ENCODE measurements at places on chromosomes 1 and 21.

- DNase-seq: no peak
Measured at GRCh38 chr1:93159337-93159736, 20.9 kb downstream of the TMED5 start.

DNA sequence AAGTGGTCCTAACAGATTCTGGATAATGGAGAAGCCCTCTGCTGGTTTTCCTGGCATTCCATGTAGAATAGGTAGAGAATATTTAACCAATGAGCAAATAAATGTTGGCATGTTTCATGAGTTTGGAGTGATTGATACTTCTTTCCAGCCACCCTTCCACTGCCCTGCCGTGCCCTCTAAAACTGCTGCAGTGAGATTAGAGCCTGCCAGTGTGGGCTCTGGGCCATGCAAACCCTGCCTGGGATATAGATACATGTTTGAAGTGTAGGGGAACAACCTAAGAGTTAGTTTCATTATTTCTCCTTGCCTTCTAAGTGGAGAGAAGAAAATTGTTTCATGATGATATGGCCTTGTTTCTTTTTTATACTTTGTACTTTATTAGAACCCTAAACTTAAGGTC lies 10.4 kb downstream of the UBE2Q1 start:
- DNase-seq: no peak

DNA sequence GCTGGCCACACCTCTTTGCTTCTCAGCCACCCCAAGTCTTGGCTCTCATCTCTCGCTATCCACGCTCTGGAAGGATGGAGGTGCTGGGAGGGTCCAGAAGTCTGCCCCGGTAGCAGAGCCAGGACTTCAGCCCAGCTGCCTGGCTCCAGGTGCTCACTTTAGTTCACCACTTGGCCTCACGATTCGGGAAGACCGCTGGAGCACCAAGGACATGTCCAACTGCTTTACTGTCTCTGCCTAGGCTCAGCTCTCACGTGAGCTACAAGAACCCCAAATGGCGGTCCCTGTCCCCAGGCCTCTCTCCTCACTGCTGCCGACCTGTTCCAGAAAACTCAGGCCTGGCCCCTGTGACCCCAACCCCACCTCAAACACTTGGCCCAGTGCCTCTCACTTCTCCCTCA lies 3.4 kb downstream of the TRIM11 start:
- DNase-seq: no peak

- no peak for DNase-seq
Measured at GRCh38 chr1:47708019-47708535, 270.2 kb downstream of the FOXD2 start.

DNA sequence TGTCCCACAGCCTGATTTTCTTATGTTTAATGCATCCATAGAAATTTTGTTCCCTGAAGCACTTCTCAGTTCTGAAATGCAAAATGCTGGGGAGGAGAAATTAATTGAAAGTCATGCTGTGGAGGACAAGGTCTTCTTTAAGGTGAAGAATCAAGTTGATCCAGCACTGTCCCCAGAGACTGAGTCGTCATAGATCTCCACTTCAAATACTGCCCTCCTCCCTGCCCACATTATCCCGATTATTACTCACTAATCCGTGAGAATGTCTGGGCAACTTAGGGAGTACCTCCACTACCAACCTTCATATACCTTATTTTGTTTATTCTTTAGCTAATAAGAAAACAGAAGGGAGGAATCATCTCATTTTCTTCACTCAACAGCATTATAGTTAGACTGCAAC lies 70.0 kb upstream of the FMN2 start:
- DNase-seq: no peak

GRCh38 chr1:103492003-103492625 lies 33.4 kb upstream of the RNPC3 start:
- no peak for DNase-seq

- no peak for DNase-seq
Measured at GRCh38 chr21:39612233-39613040, at the start of gene B3GALT5. Gene B3GALT5 (plus strand): TSS chr21:39612940. CDS start chr21:39660560, 47,620 bp downstream.

- DNase-seq: no peak
Measured at GRCh38 chr1:5998906-5999301, 6.7 kb upstream of the NPHP4 start.

DNA sequence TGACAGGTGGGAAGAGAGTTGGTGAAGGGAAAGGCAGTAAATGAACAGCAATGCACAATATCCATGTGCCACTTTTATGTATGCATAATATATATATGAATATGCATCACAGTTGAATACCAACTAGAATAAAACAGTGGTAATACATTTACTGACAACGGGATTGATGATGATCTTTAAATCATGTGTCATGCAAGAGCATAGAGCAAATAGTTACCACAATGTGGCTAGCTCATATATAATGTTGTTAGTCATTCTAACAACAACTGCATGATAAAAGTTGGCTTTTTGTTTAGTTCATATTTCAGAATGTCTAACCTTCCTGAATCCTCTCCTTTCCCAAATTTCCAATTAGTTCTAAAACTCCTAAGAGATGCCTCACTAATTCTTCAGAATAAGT lies 46.4 kb downstream of the GORAB start:
- no peak for DNase-seq

- DNase-seq: no peak
Measured at GRCh38 chr1:57615956-57616355, 192.1 kb upstream of the DAB1 start.

DNA sequence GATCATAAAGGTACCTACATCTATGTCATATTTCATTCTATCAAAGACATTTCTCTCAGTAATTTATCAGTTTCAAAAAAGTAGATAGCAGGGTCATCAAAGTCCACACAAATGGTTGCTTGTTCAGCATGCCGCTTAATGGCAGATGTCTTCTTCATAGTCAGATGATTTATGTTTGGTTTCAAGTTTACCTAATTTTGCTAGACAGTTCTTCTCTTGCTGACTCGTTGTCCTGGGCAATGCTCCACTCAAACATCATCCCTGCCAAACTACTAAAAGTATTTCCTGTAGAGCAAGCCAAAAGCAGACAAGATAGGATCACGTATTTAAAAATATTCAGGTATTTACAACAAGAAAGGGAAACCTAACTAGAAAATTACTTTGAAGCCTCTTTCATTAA lies 13.6 kb downstream of the NUP210L start:
- DNase-seq: no peak

DNA sequence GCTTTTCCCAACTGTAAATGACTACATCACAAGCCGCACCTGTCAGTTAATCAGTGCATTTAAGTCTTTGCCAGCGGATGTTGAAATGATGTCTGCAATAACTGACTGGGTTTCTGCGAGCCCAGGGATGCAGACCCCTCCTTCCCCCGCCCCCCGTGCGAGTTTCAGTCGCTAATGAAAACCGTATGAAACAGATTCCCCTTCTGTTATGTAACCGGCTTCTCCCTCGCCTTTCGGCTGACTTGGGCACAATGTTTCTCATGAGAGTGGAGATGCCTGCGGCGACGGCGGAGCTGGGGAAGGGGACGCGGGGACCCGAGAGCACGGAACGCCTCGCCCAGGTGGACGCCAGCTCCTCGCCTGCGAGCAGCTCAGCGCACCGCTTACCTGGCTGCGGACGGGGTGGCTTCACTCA lies 753 bp downstream of the KCNJ6 start:
- DNase-seq: peak; percentile 39

DNA sequence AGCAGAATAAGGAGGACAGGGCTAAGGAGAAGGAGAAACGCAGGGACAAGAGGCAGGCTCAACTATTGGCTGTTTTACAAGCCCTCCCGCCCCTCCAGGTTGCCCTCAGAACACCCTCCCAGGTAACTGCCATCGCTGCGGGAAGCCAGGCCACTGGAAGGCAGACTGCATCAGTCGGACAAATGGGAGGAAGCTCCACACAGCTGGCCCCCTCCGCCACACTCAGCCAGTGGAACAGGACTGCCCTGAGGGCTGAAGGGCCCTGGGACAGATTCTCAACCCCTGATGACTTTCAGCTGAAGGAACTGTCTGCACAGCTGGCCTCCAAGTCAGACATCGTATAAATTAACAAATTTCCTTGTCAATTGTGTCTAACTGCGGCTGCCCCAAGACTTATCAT lies 21.8 kb downstream of the LRRC3 start:
- DNase-seq: no peak

GRCh38 chr1:210049616-210050015 lies 111.6 kb downstream of the SYT14 start:
- DNase-seq: no peak

DNA sequence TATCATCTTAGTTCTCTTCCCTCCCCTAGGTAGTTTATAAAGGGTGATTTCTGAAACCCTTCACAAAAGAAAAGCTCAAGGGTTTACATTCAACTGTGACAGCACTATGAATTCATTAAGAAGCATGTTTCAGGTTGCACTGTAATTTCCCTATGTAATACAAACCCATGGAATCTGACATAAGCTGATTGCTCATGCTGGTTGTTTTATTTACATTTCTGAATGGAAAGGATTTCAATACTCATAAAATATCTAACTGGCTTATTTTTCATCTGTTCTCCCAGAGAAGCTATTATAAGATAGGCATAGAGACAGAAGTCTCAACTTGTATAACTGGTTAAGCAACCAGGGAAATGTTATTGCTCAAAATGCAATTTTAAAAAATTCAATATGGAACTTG lies 20.5 kb downstream of the WNT2B start:
- DNase-seq: no peak

DNA sequence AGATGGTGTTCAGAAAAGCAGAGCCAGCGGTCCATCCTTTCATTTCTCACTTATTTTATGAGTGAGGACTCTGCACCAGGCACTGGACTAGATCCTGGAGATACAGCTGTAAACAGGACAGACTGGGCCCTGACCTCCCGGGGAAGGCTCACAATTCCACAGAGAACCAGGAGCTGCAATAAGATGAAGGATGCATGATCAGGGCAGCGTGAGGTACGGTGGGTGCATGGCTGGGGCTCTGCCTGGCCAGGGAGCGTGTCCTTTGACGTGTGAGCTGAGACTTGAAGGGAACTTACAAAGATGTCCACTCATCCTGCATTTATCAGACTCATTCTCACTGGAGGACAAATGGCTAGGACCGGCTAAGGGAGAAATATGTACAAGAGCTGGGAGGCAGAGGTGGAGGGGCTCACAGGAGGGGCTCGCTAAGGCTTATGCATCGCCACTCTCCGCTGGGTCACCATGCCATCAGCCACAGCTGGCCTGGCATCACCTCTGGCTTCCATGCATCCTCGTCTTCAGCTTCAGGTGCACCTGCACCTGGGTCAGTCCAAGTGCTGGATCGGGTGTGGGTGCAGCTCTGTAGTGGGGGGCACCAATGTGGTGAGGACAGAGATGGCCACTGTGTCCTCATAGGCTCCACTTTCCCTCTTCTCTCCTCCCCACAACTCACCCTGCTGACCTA lies 213.9 kb downstream of the TOMM20 start:
- DNase-seq: no peak

DNA sequence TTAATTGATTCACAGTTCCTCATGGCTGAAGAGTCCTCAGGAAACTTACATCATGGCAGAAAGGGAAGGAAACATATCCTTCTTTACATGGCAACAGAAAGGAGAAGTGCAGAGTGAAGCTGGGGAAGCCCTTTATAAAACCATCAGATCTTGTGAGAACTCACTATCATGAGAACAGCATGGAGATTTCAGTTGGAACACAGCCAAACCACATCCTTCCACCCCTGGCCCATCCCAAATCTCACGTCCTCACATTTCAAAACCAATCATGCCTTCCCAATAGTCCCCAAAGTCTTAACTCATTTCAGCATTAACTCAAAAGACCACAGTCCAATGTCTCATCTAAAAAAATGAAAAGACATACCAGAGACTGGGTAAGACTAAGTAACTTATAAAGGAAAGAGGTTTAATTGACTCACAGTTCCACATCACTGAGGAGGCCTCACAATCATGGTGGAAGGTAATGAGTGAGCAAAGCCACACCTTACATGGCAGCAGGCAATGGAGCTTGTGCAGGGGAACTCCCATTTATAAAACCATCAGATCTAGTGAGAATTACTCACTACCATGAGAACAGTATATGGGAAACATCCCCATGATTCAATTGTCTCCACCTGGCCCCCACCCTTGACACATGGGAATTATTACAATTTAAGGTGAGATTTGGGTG lies 105.2 kb downstream of the MRPL39 start:
- no peak for DNase-seq

DNA sequence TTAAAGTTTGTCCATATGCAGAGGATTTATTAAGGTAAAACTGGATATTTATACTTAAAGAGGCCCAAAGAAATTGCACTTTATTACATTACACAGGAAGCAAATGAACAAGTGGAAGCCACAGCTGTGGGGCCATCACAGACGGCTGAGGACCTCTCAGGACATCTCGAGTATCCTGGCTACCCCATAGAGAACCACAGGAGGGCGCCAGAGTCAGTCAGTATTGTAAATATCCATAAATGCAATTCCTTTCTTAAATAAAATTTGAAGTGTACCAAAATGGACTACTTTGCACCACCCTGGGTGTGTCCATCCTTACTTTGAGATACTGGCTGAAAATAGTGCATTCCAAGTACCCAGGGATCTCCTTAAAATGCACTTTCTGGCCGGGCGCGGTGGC lies 257.2 kb downstream of the MRPL39 start:
- no peak for DNase-seq

DNA sequence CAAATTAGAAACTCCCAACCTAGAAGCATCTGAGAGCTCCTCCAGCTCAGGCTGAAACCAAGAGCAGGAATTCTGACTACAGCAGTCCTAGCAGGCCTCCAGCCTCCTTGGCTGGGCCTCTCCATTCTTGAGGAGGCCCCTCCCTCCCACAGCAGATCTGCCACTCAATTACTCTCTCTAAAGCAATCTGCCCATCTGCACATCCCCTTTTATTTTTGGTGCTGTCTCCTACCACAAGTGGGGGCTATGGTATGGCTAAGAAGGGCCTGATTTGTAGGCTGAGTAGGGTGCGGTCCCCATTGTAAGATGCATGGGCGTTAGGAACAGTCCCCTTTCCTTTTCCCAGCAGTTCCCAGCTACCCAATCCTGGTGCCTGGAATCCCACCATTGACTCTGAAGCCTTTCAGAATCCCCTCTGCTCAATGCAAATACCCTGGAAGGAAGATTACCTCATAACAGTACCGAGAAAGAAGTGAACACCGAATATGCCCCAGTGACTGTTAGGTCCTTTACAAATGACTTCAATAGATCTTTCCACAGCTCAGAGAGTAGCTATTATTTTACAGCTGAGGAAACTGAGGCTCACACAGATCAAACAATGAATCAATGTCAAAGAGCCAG lies 11.6 kb upstream of the TTC39A start:
- no peak for DNase-seq

GRCh38 chr1:233459968-233460367 lies 132.4 kb downstream of the MAP3K21 start:
- DNase-seq: no peak

- DNase-seq: no peak
Measured at GRCh38 chr1:208462761-208463160, 218.6 kb upstream of the PLXNA2 start.

- DNase-seq: no peak
Measured at GRCh38 chr1:69421286-69421685, 146.4 kb upstream of the LRRC7 start.

DNA sequence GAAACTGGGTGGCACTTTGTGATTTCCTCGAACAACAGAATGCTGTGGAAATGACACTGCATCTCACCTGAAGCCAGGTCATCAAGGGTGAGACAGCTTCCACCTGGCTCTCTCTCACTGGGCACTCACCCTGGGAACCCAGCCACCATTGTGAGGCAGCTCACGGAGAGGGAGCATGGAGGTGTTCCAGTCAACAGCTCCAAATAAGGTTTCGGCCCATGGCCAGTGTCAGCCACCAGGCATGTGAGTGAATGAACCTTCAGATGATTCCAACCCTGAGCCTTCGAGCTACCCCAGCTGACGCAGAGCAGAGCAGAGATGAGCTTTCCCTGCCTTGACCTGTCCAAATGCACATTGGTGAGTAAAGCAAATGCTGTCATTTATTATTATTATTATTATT lies 58.1 kb downstream of the SYDE2 start:
- DNase-seq: no peak

GRCh38 chr1:18012686-18013085 lies 94.9 kb upstream of the IGSF21 start:
- peak; percentile 12 for DNase-seq
